ENCODE measurements at places on chromosomes 4 and X.

DNA sequence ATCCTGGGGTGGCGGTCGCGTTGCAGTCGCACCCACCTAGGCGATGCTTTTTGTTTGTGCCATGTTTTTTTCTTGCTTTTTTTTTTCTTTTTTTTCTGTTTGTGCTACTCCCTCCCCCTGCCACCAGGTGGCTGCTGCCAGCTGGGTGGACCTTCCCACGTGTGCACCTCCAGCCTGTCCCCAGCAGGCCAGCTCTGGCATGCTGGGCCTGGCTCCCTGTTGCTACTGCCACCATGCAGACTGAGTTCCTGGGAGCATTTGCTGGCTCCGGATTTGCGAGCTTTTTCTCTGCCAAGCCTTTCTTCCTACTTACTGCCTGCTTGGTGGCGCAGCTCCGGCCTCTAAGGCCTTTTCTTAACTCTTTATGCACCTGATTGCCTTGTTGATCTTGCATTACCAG, 161.2 kb upstream of the WDFY3 start:
- peak; percentile 30 for DNase-seq

DNA sequence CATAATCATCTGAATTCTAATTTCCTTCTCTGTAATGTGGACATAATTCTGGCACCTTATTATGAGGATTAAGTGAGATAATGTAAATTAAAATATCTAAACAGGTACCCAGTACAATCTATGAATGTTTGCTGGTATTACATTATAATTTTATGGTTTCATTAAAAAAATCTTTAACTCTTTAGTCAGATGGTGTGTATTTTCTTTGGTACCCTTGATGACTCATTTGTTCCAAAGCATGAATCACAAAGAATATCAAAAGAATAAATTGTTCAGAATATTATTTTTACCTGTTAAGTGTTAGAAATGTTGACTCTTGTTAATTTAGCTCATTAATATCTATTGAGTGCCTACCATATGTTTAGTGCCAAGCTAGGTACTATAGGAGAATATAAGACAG, 74.3 kb downstream of the SNX25 start:
- DNase-seq = no peak

DNA sequence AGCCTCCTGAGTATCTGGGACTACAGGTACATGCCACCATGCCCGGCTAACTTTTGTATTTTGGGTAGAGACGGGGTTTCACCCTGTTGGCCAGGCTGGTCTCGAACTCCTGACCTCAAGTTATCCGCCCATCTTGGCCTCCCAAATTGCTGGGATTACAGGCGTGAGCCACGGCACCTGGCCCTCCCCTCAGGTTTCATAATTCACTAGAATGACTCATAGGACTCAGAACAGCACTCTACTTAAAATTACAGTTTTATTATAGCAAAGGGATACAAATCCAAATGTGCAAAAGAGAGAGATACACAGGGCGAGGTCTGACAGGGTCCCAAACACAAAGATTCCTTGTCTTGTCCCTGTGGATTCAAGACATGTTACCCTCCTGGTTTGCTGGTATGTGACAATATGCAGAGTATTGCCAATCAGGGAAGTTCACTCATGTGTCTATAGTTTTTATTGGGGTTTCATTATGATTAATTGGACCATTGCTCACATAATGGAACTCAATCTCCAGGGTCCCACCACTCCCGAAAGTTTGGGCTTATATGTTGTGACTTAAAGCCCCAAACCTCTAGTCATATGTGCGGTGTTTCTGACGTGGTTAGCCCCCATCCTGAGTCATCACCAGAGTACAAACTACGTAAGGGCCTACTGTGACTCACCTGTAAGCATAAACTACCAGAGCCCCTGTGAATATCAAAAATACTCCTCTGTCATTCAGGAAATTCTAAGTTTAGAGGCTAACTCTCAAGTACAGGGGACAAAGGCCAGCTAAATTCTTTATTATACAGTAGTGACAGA, 5.2 kb downstream of the YIPF6 start:
- no peak for DNase-seq

GRCh38 chr4:168498251-168498650, 1.4 kb downstream of the PALLD start:
- DNase-seq = no peak

GRCh38 chr4:122658818-122659295, 38.0 kb upstream of the IL21 start:
- DNase-seq = peak; percentile 8

- DNase-seq = no peak
Observed at GRCh38 chr4:57492251-57492878, 382.2 kb upstream of the IGFBP7 start.

- no peak for DNase-seq
Observed at GRCh38 chr4:124631760-124632159, 80.8 kb downstream of the ANKRD50 start.

DNA sequence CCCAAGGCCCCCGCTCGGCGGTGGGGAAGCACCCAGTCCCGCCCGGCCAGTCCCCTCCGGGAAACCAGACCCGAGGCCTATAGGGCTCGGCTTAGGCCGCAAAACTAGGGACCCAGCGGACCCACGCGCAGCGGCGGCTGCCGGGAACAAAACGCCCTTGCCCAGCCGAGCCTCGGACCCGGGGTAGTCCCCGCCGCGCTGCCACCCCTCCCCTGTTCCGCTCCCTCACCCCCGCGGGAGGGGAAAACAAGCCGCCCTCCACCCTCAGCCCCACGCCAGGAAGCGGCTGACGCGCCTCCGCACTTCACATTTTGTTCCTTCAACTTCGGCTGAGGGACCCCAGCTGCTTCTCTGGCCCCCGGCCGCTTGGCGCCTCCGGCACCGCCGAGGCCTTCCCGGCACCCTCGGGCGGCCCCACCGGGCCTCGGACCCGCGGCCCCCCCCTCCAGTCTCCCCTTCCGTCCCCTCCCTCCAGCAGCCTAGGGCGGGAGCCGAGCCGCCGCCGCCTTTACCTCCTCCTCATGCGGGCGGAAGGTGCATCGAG, 694 bp downstream of the PDS5A start:
- DNase-seq = peak; percentile 36

- peak; percentile 22 for DNase-seq
Observed at GRCh38 chr4:103934178-103934789, 214.5 kb upstream of the TACR3 start.

GRCh38 chr4:17468619-17469221, 43.2 kb downstream of the QDPR start:
- no peak for DNase-seq

DNA sequence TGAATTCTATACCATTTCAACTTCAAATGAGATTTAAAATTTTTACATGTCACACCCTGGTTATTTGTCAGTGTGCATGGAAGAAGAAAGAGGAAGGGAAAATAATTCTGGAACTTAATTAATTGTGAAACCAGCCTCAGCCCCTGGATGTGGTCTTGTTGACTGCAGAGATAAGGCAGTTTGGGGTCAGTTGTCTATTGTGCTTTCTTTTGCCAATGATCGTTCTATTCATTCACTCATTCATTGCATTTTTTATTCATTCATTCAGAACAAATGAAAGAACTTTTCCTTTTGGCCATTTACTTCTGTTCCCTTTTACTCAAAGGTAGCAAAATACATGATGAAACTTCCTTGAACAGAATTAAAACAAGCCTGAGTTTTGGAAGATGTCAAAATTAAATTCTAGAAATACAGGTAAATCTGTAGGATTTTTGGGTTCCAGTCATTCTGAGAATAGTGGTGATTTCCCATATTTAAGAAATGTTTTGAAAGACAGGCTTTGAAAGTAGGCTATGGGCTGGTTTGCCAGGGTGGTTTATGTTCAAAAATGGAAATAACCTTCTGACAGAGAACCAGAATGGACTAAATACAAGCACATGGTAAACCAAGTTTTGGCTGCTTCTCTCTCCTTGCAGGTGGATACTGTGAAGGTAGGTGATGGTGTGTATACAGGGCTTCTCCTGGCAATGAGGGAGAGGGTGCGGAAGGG, 35.7 kb downstream of the PARM1 start:
- DNase-seq = no peak

DNA sequence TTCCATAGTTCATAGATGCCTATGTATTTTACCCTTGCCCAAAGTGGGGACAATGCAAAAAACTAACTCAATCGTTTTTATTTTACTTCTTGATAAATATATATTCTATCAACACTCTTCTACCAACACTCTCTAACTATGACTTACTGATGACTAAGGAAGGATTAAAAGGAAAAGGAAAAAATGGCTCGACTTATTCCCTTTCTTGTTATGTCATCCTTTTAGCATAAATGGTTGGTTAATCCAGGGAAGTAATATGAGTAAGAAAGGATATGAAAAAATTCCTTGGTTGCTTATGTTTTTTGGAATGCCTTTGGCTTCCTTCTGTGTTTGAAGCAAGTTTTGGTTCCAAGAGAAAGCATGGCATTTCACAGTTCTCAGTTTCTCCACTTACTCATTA, 1087.1 kb downstream of the C4orf33 start:
- DNase-seq = no peak

DNA sequence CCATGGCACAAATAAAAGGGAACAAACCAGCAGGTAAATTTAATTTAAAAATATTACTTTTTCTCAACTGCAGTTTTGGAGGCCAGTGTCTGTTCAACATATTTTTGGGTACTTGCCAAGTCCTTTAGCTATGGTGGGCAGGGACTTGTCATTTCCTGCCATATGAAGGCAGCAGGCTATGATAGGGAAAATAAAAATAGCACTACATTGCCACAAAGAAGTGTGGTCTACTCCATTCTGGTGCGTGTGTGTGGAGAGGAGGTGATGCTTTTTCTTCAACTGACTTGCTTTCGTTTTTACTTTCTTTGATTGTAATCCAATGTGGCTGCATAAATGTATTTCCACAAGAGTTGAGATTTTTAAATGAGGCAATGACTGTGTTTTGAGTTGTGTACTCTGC, 17.2 kb downstream of the GPR174 start:
- DNase-seq = no peak

- no peak for DNase-seq
Observed at GRCh38 chr4:10151182-10151581, 34.6 kb upstream of the WDR1 start.

DNA sequence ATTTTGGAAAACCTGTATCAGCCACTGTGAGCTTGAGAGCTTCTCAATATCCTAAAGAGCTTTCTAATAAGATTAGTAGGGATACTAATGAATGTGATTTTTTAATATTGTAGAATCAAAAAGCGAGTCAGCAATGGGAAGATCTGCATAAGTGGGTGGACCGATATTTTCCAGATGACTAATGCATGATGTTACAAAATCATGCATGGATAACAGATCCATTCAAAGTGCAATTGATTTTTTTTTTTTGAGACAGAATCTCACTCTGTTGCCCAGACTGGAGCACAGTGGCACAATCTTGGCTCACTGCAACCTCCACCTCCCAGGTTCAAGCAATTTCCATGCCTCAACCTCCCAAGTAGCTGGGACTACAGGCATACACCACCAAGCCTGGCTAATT, 7.3 kb upstream of the CLDN2 start:
- DNase-seq = no peak

GRCh38 chr4:53813998-53814397, 222.7 kb upstream of the LNX1 start:
- no peak for DNase-seq

DNA sequence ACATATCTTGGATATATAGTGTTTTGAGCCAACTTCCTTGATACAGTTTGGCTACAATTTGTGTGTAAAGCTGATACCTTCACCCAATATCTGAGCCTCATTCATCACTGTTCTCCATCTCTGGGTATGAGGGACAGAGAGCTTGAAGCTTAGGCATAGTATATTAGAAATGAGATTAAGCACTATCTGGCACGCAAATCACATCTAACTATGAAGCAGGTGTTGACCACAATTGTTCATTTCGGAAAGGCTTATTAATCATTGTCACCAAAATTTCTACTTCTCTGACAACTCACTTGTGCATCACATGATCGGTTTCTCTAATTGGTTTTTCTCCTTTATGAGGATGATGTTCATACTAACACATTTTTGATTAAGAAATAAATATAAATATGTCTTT, 2.1 kb upstream of the POF1B start:
- DNase-seq = no peak

DNA sequence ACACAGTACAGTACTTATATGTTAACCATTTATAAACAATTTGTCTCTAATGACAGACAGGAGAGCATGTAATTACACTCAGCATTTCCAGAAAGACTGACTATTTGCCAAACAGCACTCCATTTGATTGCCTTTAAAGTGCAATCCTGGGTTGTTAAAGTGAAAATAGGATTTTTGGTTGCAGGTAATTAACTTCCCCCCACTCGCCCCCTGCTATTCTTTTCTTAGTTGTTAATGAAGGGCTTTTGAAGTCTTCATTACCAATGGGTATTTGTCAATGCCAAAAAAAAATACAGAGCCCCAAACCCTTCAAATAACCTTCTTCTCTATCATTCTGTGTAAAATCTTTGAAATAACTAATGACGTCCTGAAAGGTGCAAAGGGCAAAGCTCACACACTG, 825.6 kb downstream of the STPG2 start:
- no peak for DNase-seq

GRCh38 chr4:56227301-56227835, 159.9 kb downstream of the AASDH start:
- no peak for DNase-seq

- DNase-seq = no peak
Observed at GRCh38 chr4:7201420-7202305, 9.3 kb downstream of the SORCS2 start.

- no peak for DNase-seq
Observed at GRCh38 chr4:151555151-151555945, 146.4 kb downstream of the FHIP1A start.

GRCh38 chr4:102817613-102818268, 9.6 kb downstream of the UBE2D3 start:
- DNase-seq = no peak

- DNase-seq = no peak
Observed at GRCh38 chr4:33606951-33607350, 2637.4 kb downstream of the ARAP2 start.

- DNase-seq = no peak
Observed at GRCh38 chr4:8346838-8347605, 77.5 kb downstream of the HTRA3 start.

DNA sequence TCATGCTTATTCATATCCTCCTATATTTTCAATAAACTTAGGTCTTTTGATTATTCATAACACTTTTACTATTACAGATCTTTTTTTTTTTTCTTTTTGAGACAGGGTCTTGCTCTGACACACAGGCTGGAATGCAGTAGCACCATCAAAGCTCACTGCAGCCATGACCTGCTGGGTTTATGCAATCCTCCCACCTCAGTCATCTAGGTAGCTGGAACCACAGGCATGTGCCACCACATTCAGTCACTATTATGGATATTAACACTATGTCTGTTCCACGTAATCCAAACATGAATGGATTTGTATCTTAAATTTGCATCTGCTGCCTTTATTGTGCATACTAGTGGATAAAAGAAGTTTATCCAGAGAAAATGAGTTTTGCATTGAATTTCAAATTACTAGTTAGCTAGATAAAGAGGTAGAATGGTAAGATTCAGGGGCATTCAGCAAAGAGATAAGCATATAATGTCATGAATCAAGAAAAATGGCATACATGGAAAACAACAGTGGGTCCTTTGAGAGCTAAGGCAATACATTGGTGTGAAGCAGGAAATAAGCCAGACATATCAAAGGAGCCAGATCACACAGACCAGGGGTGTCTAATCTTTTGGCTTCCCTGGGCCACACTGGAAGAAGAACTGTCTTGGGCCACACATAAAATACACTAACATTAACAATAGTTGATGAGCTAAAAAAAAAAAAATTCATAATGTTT, 13.9 kb downstream of the ANAPC10 start:
- DNase-seq = no peak

GRCh38 chr4:5824635-5825034, 68.3 kb downstream of the CRMP1 start:
- no peak for DNase-seq

- DNase-seq = no peak
Observed at GRCh38 chr4:171390626-171391025, 422.6 kb upstream of the GALNTL6 start.

GRCh38 chrX:113793563-113793962, 790.3 kb upstream of the HTR2C start:
- no peak for DNase-seq
